ENCODE measurements at places on chromosomes 12 and 14. TPM values are rescaled to one million over a fixed set of nuclear protein-coding genes. Genes with fewer than 3 reads are reported as not detected.
A peak's percentile ranks its signal among the peaks of the same experiment; 100 is the strongest.

Gene NT5DC3
- 3.5 TPM for total RNA-seq

DNA sequence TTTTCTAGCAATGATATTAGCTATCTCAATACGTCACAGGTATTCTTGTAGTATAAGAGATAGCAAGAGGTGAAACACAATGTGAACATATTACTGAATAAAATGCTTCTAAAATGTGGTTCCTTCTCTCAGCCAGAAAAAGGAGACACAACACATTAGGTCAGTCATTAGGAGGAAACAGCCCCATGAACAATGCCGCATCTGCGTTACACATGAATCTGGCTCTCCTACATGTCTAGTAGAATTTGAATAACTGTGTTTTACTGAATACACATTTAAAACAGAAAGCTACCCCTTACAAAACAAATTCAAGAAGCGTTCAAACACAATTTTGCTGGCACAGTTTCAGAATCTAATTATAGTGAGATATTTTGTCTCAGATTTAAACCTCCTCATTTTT, 51.6 kb downstream of the EFCAB11 start:
- peak; percentile 39 for ATAC-seq

Gene SLC2A3
- 20.3 TPM for total RNA-seq

- no peak for ATAC-seq
These were observed 530 bp downstream of the ARL1 start for GRCh38 chr12:101407049-101407435.

- ATAC-seq: peak; percentile 25
These were observed 72.8 kb downstream of the CAPZA3 start for GRCh38 chr12:18810537-18811253.

DNA sequence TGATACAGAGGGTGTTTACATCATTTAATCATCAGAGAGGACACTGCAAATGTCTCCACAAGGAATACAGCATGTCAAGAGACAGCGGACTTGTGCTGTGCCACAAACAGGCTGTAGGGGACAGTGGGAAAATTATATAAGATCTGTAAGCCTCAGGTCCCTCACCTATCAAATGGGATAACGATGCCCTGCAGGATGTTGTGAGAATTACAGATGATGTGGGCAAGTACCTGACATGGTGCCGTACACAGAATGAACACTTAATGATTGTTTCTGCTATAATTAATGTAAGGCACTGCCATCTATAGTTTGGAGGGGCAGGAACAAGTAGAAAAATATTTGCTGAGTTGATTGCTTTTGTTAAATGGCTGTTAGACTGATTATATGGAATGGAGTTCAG, 81.9 kb upstream of the GTF2A1 start:
- ATAC-seq: no peak

GRCh38 chr12:41211448-41211847, 23.3 kb downstream of the PDZRN4 start:
- ATAC-seq: no peak

- no peak for ATAC-seq
These were observed 24.6 kb upstream of the BCL7A start for GRCh38 chr12:121996945-121997612.

Gene L3HYPDH
- total RNA-seq: 7.3 TPM

DNA sequence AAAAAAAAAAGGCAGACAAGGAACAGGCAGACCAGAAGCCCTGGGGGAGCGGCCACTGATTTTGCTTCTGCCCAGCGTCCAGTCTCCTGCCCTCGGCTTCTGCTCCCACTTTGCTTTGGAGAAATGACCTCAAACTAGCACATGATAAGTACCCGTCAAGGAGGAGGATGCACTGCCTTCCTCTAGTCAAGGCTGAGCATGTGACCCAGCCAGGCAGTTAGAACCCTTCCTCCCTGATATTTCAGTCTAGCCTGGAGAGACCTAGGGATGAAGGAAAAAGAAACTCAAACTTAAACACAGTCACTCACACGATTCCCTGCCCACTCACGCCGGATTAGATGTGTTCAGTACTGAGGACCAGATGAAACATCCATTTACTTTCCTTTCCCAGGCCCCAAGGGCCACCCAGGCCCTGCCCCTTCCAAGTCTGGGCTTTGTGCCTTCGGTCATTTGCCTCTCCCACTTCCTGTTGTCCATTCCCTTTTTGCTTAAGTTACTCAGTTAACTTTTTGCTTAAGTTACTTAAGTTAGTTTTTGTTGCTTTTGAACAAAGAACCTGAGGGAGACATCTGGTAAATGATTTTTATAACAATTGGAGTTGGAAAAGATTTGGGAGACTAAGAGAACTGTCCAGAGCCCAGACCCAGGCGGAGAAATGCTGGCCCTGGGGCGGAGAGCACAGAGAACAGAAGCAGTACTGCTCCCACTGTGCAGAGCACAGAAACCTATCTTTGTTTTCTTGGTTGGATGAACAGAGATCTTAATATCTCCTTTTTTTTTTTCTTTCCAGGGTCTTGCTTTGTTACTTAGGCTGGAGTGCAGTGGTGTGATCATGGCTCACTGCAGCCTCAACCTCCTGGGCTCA, 23.0 kb upstream of the TTC7B start:
- ATAC-seq: no peak

Gene ASB2
- 1.3 TPM for total RNA-seq

GRCh38 chr14:61322799-61323290, 1.5 kb downstream of the PRKCH start:
- no peak for ATAC-seq

GRCh38 chr12:114408886-114409851, 3.2 kb upstream of the TBX5 start:
- no peak for ATAC-seq

GRCh38 chr14:47596860-47597259, 78.5 kb downstream of the MDGA2 start:
- no peak for ATAC-seq

DNA sequence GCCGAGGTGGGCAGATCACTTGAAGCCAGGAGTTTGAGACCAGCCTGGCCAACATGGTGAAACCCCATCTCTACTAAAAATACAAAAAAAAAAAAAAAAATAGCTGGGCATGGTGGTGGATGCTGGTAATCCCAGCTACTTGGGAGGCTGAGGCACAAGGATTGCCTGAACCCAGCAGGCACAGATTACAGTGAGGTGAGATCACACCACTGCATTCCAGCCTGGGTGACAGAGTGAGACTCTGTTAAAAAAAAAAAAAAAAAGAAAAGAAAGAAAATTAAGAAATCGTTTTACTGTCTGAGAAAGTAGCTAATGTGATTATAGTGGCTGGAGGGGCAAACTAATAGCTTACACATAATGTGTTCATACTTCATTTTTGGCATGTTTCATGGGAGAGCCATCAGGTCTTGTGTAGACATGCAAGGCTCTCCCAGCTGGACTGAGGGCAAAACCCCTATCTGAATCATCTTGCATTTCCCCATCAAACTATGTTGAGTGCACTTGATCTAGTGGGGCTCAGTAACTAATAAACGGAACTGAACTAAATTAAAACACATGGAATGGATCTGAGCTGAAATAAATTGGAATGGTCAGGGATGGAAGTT, 16.2 kb downstream of the KIF21A start:
- ATAC-seq: no peak

GRCh38 chr12:108337235-108338223, 1.6 kb downstream of the CMKLR1 start:
- peak; percentile 41 for ATAC-seq

- ATAC-seq: no peak
These were observed 175.5 kb downstream of the CCDC59 start for GRCh38 chr12:82182601-82183190.

Gene PRIMA1
- total RNA-seq: 0.17 TPM

DNA sequence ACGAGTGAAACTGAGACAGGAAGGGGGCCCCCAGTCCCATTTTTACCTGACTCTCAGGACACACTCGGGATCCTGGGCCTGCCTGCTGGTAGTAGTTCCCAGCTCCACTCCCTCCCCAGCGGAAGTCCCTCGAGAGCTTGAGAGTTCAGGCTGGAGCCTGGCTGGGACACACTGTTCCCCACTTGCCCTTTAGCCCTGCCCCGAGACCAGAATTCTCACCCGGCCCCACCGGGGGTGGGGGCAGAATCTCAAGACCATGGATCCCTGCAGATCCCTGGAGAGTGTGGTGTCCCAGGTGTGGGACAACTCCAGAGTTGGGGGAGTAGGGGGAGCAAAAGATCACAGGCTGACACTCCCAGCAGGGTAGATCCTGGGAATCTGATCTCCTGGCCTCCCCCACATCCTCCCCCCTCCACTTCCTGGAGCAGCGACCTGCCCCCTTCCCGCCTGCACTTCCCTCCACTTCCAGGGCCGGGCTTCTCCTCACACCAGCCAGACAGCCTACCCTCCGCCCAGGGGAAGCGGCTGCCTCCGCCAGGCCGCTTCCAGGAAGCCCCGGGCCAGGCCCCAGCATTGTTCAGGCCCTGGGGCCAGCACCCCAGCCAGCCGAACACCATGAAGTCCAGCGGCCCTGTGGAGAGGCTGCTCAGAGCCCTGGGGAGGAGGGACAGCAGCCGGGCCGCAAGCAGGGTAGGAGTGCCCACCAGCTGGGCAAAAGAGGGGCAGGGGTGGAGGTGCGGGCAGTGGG, at the start of gene TNS2:
Gene TNS2, plus strand, starts transcription at position 495 of the 748 bp plus-strand sequence. Its CDS starts 121 bp downstream, at position 616.
- peak; percentile 6 for ATAC-seq

DNA sequence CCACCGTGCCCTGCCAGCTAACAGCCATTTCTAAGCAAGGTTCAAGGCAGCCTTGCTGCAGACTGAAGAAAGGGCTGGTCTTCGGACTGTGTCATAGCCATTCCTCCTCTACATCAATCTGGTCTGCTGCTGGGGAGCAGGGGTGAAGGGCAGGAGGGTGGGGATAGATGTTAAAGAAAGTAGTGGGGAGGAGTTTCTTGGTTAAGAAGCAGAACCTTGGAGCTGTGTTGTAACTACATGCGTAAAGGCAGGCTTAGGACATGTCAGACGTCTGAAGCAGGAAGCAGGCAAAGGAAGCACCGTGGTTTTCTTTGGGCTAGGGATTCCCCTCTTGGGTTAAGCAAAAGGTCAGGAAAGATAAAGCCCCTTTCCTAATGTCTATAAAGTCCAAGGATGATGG, 18.1 kb upstream of the NEK9 start:
- ATAC-seq: no peak

DNA sequence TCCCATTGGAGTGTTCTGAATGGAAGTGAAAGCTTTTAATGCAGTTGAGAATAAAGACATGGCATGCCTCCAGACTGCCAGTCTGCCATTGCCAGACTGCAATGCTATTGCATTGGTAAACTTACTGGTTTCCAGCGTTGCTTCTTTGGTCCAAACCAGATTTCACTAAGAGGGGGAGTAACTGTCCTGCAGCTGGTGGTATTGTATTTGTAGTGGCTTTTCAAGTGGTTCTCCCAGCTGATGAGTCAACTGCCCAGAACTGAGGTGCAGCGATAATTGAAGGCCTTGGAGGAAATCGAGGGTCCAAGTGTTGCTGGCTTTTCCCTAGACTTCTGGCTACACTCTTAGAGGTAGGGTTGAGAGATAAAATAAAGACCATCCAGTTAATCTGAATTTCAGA, 31.9 kb downstream of the ERG28 start:
- no peak for ATAC-seq

Gene PIGH
- total RNA-seq: 22.3 TPM

Gene FAM186B
- total RNA-seq: 5.9 TPM

- no peak for ATAC-seq
These were observed 12.0 kb upstream of the AMN start for GRCh38 chr14:102910442-102910841.

DNA sequence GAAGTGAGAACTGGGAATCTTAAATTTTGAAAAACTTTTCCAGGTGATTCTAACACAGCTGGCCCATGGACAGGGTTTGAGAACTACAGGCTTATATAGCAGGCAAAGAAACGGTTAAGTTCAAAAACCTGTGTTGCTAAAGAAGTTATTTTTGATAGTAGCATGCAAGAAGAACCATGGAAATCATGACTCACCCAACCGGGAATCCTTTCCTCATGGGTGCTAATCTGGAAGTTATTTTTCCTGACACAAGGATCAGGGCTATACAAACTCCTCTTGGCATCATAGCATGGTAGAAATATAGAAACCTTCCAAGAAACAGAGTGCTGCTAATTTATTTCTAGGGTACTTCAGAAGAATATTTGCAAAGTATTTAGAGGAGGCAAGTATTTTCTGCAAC, 588.7 kb downstream of the CCER1 start:
- ATAC-seq: no peak

DNA sequence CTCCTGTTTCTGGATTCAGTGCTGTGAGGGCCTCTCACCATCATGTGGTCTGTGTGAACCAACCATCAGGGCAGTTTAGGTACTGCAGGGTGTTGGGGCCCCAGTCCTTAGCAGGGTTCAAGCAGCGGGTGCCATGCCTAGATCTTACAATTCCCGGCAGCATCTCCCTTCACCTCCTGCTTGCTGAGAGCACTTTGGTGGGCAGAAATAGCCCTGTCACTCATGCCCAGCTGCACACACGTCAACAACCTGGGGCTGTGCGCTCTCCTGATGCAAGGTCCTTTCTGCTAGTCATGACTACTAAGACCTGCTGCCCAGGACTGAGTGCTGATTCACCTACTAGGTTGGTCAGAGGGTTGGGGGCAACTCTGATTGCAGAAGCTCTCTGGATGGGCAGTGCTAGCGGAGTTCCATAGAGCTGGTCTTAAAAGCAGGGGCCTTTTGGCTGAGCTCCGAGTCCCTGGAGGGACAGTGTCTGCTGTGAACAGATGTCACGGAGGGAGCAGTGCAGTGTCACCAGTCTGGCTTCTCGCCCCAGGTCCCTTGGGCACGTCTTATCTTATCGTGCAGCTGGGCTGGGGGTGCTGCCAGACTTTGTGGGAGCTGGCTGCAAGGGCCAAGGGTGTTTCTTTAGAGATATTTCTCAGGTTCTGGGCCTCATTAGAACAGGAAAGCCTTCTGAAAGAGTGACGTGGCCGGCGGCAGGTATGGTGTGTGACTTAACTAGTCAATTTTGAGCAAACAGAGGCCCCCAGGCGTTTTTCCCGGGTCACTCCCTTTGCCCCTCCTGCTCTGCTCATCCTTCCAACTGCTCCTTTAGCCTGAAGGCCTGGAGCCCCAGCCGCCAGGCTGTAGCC, 71.8 kb downstream of the NINJ2 start:
- ATAC-seq: peak; percentile 30

Gene SLC5A8
- total RNA-seq: 0.05 TPM

GRCh38 chr12:22283508-22283907, 51.0 kb downstream of the ST8SIA1 start:
- ATAC-seq: no peak

DNA sequence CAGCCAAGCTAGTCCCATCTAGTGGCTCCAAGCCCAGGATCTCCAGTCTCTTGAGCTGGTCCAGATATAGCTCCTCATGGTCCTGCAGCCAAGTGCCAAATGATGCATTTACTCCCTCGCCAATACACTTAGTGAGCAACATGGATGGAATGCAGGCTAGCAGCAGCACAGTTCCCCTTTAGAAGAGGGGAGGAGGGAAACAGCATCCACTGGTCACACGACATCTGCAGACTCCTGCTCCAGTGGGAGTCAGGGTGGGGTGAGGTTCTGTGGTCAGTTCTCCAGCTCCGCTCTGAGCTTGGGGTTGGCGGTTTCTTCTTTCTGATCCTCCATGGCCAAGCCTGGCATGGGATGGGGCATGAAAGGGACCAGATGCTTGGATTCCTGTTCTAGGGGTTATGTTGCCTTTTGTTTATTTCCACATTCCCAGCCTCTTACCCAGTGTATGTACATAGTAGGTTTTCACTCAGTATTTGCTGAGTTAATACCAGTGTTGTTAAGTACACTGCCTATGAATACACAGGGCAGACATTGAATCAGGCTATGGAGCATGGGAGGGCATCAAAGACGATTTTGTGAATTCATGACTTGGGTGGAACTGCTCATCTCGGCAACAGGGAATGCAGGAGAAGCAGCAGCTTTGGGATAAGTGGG, 57.3 kb downstream of the GALNT16 start:
- ATAC-seq: no peak

Gene SYT10
- 2.6 TPM for total RNA-seq

Gene EPS8
- total RNA-seq: 36.7 TPM
